IMR-90 (cell line): ENCODE measurements at places on chromosomes 7 and 10. TPM values are rescaled to one million over a fixed set of nuclear protein-coding genes. Genes with fewer than 3 reads are reported as not detected.

DNA sequence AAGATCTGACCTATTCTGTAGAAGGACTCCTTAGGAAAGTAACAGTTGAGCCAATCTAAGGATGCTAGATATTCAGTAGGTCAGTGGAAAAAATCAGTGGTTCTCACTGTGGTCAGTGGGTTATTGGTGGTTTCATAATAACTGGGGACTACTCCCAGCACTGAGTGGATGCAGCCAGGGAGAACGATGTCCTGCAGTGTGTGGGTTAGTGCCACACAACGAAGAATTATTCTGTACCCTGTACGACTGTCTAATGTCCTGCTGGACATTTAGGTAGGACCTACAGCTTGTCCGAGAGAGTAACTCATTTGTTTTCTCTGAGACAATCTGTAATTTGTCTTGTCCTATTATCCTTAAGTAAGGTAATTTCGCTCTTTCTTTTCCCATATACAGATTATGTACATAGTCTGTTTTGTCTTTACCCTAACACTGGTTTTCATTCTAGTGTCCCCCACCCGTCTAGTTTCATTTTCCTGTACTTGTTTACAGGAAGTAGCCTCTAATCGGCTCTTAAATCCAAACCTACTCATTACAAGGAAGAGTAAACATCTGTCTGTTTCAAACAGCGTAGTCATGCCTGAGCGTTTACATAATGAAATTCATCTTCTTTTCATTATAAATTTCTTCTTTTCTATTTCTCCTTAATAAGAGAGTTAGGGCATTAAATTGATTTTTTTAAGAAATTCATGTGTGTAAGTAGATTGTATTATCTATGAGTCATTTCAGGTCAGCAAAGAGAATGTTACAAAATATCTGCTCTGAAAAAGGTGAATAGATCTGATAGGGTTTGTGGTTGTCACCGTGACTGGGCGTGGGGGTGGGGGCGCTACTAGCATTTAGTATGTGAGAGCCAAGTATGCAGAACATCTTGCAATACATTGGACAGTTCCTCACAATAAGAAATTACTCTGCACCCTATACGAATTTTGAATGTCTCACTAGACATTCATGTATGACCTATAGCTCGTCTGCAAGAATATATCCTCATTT lies 8.3 kb upstream of the ZC3HAV1L start:
- peak; percentile 44 for DNase-seq

GRCh38 chr7:142881586-142882337 lies 3.8 kb downstream of the TRPV6 start:
- DNase-seq = no peak

The OR2A42 gene
- not detected in 2 replicates for polyA plus RNA-seq

The OR6V1 gene
- not detected in 2 replicates for polyA plus RNA-seq

- DNase-seq = no peak
Measured at GRCh38 chr7:94665426-94665825, 9.5 kb upstream of the SGCE start.

GRCh38 chr7:148347981-148348380 lies 242.6 kb upstream of the C7orf33 start:
- DNase-seq = no peak

The SPDYE16 gene
- polyA plus RNA-seq = not detected in 2 replicates

DNA sequence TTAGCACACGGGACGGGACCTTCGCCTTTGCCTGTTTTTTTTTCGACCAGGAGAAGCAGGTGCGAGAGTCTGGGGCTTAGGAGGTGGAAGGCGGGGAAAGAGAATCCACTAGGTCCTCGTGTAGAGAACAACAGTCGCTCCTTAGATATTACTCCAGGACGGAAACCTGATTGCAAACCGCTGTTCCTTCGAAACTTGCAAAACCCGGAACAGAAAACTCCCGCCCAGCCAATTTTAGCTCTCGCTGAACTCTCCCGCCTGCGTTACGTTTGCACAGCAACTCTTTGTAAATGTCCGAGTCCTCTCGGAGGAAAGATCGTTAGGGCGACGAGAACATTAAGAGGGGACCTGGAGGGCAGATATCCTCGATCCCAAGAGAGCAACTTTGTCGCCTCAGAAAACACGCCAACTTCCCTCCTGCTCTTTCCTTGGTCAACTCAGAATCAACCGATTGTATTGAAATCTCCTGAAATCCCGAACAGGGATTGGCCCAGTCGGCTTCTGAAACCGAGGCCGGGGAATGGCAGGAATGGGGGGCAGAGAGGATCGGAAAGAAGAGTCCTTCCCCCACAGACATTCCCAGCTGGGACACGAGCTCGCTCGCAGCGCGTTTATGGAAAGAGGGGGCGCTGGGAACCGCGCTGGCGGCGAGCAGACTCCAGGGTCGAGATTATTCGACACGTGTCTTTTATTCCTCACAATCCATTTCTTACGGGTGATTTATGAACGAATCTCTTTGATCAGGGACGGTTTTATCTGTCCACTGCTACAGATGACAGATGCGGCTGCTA lies 9.9 kb downstream of the TWIST1 start:
- peak; percentile 68 for DNase-seq

GRCh38 chr10:73968098-73968521 lies 29.8 kb upstream of the VCL start:
- DNase-seq = no peak

GRCh38 chr7:10855583-10855982 lies 118.1 kb upstream of the PHF14 start:
- DNase-seq = no peak

DNA sequence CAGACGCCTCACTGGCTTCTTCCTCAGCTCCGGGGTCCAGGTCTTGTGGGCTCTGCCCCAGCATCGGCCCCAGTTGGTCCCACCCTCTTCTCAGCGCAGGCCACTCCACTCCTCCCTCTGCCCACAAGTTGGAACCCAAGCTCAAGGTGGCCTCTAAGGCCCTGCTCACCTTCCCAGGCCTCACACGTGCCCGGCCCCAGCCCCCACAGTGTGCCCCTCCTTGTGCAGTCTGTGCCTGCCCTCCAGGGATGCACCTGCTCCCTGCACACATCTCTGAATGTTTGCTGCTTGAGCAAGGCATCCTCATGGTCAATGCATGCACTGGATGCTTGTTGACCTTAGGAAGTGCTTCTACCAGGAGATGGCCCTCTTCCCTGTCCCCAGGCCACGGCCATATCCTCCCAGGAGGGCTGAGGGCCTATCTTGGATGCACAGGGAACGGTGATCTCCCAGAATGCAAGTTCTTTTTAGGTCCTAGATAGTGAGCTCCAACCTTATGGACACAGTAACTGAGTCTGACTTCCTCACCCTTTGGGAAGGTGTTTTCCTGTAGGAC lies 7.7 kb upstream of the AEBP1 start:
- no peak for DNase-seq

DNA sequence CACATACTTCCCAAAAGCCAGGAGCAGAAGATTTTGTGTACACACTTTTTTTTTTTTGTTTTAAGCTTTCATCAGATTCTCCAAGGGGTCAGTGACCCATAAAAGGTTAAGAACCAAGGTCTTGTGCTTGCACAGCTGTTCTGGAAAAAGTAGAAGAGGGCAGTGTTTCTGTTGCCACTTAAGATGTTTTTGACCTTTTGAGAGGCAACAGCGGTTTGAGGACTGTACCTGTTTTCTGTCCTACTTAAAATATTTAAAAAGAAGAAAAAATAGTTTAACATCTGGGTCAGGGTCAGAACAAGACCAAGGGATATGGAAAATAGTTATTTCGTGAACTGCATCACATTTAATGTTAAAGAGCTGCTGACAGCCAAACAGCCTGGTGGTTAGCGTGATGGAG lies 32.9 kb downstream of the AUTS2 start:
- no peak for DNase-seq

DNA sequence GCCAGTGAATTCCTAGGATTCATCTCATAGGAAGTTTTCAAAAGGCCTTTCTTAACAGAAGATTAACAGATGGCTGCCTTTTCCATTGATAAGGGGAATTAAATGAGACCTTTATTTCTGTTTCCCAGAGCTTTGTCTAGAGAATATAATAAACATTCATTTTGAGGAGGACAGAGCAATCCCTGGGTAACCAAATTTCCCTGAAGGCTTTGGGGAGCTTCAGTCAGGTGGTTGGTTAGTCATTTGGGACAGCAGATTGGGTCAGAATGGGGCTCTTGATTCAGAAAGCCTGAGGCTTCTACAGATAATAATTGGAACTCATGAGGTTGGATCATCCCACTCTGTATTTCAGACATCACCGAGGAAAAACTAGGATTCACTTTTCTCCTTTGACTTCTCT lies 21.8 kb downstream of the MXI1 start:
- no peak for DNase-seq

DNA sequence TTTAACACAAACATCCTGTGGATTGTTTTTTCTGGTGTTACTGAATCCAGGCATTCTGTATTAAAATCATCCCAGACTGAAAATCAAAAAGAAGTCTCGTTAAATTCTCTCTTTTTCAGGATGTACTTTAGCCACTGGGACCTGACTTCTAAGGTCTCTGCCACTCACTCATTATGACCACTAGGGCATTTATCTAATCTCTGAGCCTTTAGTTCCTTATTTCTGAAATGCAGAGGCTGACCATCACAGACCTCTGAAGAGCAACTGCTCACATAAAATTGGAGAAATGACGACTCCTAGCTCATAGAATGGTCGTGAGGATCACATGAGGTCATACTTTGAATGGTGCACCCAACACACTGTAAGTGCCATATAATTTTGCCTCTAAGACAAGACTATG lies 63.2 kb downstream of the KCNMA1 start:
- no peak for DNase-seq

DNA sequence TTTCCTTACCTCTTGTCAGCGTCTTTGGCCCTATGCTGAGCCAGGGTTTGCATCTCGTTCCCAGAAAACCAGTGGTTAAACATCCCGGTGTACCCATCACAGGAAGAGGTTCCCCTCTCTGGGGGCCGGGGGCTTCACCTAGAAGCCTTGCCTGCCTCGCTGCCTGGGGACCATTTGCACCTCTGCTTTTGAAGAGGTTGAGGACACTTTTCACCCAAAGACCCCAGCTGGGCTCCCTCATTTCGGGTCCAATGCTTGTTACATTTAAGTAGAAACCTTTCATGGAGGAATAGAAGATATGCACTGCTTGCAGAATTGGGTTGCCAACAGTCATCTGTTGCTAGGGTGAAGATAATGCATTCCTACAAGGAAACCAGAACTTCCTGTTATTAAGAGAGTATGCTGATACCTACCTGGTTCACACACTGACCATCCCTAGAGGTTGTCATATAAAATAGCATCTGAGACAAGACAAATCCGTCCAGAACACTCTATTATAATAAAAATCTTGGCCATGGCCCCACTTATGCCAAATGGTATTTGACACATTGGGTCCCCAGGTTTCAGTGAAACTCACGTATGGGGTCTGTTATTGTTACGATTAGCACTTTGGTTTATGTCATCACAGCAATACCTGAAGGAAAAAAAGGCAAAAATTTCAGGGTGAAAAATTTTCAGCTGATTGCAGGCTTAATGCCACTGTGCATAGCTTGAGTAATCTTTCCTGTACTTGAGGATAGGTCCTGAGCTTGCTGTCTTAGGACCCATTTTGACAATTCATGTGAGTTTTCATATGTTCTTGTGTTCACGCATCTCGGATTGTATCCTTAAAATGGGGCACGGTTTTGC lies 917 bp downstream of the ZNF365 start:
- DNase-seq = peak; percentile 30

DNA sequence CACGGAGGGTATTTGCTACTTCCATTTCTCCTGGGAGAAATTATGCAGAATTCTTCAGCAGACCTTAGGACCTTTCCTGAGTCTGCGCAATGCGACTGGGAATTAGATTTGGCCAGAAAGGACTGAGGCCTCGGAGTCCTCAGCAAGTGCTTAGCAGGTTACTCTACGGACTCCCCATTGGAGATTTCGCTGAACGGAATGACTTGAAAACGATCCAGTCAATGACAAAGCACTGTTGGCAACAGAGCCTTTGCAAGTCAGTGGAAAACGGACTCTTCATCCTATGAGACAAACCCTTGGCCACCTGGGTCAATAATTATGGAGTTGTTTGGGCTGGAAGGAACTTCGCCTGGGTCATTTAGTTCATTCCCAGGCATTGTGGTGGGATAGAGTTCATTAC lies 107.4 kb downstream of the FAM204A start:
- no peak for DNase-seq

The EPO gene
- not detected in 2 replicates for polyA plus RNA-seq

The ASZ1 gene
- polyA plus RNA-seq = not detected in 2 replicates

DNA sequence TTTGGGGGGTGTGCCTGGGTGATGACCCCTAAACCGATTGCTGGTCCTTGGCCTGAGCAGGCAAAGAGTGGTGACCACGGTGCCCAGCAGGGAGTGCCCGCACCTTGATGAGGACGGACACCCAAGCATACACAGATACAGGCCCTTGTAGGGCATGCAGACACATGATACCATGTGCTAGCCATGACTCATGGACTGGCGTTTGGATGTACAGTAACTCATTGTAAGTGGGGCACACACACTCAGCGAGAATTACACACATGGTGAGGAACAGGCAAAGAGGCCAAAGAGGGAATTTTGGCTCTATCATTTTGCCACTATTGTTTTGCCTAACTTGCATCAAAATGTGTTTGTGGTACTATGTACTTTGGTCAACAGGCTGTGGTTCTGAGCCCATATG lies 24.1 kb downstream of the KAZALD1 start:
- DNase-seq = no peak

DNA sequence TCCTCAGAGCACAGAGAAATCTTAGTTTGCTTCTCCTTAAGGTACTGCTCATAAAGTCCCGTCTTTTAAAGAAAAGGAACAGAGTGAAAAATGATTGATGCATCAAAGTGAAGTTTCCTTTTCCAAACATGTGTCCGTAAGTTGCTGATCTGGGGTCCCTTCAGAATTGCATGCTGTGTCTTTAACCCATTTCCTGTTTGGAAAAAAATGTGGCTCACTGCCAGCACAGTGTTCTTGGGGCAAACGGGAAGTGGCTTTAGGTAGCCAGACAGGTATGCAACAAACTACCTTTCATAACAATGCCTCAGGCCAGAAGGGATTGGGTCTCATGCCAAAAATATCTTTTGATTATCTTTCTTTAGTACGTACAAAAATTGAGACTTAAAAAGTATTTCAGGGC lies 50.9 kb downstream of the TFAM start:
- no peak for DNase-seq

The CPA5 gene
- polyA plus RNA-seq = 0.53 and 0.86 TPM in 2 replicates

The CCL24 gene
- not detected in 2 replicates for polyA plus RNA-seq

The WDR86 gene
- polyA plus RNA-seq = not detected in 2 replicates

The CADPS2 gene
- polyA plus RNA-seq = 0.10 and 0.14 TPM in 2 replicates

DNA sequence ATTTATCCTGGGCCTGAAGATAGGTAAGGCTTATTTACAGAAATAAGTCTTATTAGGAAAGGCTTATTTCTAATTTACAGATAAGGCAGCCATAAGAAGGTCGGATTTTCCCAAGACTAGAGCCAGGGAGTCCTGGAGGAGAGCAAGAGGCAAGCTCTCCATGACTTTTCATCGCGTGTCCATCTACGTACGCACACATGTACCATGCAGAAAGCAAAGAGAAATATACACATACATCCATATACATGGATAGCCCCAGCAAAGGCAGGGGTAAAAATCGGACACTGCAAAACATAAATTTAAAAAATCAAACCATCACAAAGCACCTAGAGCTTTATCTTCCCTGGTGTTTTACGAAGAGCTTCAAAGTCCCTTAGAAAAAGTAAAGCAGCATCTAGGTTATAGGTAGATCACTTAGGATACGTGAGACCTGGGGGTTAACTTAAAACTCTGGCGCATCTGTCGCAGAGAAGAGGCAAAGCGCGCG lies 25.8 kb upstream of the ZRANB1 start:
- peak; percentile 27 for DNase-seq

The TUBAL3 gene
- polyA plus RNA-seq = not detected in 2 replicates

The ZNF138 gene
- polyA plus RNA-seq = 2.5 and 3.2 TPM in 2 replicates

The GRM3 gene
- polyA plus RNA-seq = not detected in 2 replicates

The TLX1 gene
- not detected in 2 replicates for polyA plus RNA-seq
